Brain pericyte (primary cell): ENCODE measurements at places on chromosomes 11 and 22.

DNA sequence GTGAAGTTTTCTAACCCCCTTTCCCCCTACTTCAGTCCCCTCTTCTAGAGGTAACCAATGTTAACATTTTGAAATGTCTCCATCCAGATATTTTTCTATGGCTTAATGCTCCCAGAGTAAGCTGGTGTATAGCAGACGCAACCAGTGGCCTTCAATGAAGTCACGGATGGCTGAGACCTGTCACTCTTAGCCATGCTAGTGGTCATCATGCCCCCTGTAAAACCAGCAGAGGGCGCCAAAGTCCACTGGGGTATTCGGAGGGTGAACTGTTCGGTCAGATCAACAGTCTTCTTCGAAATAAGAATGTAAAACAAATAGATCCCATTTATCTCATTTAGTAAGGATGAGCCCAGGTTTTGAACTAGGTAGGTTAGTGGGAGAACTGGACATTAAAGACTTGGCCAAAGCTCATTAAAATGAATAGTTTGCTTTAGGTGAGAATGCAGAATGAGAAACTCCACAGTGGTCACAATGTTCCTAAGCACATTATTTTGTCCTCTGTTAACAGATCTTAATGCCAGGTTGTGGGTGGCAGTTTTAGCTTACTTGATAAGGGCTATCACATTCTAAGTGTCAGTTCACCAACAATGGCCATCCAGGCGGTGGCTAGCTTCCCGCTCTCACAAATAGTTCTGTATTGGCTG lies 8.6 kb upstream of the MMP8 start:
- DNase-seq = no peak

DNA sequence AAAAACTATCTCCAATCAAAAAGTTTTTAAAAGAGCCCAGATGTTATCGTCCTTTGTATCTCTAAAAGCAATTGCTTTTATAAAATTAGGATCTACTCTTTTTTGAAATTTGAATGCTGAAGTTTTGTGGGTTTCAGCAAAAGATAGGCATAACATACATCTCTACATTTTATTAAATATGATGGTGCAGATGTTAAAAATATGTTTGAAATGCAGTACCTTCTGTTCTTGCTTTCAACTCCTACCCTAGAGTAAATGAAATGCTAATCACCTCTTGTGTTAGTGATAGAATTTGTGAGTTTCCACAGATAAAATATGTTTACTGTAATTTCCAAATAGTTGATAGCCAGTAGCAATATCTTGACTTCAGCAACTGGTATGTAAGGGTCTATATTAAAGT lies 95.7 kb upstream of the VPREB1 start:
- no peak for DNase-seq

DNA sequence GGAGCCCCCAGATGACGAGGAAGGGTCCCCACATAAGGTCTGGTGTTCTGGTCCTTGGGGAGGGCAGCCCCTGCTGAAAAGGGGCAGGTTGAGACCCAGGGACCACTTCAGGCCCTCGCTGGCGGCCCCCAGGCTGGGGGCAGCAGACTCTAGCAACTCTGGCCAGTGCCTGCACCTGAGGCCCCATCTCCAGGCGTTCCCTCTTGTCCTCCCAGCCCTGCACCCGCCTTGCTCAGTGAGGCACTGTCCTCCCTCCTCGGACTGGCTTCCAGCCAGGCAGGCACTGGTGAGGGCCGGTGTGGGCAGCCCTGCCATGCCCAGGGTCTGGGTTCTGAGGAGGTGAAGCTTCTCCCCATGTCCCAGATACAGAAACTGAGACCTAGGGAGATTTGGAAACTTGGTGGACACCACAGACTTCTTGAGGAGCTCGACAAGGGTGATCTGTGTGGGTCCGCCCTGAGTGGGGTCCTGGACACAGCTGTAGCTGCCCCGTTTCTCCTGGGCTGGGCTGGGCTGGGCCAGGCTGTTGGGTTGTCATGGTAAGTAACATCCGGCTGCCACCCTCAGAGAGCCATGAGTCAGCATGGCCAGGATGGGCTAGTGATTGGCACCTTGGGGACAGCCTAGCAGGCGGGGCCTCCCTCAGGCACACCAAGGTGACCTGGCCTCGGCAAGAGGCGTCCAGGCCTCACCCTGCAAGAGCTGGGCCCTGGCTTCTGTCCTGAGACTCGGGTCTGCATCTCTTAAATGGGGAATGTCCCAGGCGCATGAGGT lies 11.1 kb upstream of the PHLDA2 start:
- DNase-seq = no peak

DNA sequence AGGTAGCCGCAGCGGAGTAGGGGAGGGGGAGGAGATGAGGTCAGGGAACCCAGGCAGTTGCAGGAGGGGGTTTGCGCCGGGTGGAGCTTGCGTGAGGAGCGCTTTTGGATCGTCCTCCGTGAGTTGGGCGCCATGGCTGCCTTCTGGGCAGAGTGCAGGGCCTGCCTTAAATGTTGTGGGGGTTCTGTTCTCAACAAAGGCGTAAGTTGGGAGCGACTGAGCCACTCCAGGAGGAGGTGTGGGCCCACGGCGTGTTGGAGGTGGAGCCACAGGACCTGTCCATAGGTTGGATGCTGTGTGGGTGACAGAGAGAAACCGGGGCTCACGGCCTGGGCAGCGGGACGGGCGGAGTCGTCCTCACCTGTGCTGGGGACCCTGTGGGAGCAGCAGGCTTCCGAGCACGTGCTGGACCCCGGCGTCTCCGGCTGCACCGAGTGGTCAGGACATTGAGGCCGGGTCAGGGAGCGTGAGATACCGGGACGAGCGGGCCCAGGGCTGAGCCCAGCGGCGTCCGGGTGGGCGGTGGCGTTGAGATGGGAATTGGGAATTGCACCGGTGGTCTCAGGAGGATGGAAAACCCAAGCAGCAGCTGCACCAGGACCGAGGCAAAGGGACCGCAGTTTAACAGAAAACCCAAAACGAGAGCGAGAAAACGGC lies 977 bp upstream of the PGGHG start:
- DNase-seq = no peak

DNA sequence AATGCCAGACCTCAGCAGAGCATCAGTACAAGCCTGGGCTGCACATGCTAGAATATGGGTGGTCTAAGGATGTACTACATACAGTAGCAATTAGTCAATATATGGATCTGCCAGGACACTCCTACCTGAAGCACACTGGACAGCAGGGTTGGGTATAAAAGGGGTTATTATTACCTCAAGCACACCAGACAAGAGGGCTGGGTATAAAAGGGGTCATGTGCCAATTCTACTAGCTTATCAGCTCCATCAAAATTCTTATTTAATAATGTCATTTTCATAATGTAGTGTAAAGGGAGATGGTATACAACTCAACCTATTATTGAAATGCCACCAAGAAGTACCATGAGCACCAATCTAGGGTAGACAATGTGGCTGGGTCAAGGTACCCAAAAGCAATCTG lies 44.7 kb upstream of the PRODH start:
- DNase-seq = no peak
